ENCODE measurements at places on chromosomes 12 and 14. TPM values are rescaled to one million over a fixed set of nuclear protein-coding genes. Genes with fewer than 3 reads are reported as not detected.

Gene SMIM41
- total RNA-seq, result 0.88 TPM

Gene RASSF9
- not detected for total RNA-seq

Gene TAS2R30
- 5.1 TPM for total RNA-seq

Gene COQ6
- total RNA-seq, result 13.7 TPM

Gene ABCB9
- total RNA-seq, result 8.8 TPM

GRCh38 chr14:100404419-100404818 is 81.3 kb downstream of the SLC25A47 start:
- DNase-seq, result no peak

- DNase-seq, result no peak
Observed at GRCh38 chr12:75404231-75404630, 13.3 kb downstream of the GLIPR1L2 start.

- DNase-seq, result no peak
Observed at GRCh38 chr12:64946132-64946829, 121.8 kb downstream of the TBC1D30 start.

- DNase-seq, result no peak
Observed at GRCh38 chr12:109595321-109595902, 21.8 kb downstream of the MVK start.

GRCh38 chr12:94872671-94872970 is 130.9 kb downstream of the NDUFA12 start:
- no peak for DNase-seq

- DNase-seq, result no peak
Observed at GRCh38 chr12:120598674-120599463, 17.7 kb upstream of the POP5 start.

DNA sequence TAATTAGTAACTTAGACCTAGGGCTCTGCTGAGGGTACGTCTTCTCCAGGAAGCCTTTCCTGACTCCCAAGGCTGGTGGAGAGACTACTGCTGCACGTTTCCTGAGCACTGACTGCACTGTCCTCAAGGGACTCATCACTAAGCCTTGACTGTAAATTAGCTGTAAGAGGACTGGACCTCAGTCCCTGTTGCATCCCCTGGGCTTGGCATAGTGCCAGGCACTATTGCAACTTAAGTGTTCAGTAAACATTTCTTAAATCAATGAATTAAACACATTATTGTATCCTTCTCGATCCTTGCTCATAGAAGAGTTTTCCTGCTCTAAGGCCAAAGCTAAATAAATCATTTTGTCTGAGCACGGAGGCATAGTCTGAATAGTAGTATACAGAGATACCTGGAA is 31.9 kb upstream of the IFNG-AS1 start:
- peak; percentile 48 for DNase-seq

- no peak for DNase-seq
Observed at GRCh38 chr12:76426160-76426559, 77.9 kb upstream of the BBS10 start.

DNA sequence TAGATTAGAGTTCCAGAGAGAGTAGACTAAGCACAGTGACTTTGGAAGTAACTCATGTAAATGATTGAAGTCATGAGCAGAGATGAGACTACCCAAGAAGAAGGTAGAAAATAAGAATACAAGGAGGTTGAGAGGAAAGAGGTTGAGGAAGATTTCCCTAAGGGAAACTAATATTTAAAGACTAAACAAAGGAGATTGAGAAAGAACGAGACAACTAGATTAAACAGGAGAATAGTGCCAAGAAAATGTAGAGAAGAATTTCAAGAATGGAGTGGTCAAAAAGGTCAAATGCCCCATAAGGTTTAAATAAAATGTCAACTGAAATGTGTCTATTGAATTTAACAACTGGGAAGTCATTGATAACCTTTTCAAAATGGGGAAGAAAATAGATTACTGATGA is 59.0 kb downstream of the RPS29 start:
- DNase-seq, result no peak

GRCh38 chr14:58571769-58572472 is 65.8 kb upstream of the DACT1 start:
- DNase-seq, result no peak

DNA sequence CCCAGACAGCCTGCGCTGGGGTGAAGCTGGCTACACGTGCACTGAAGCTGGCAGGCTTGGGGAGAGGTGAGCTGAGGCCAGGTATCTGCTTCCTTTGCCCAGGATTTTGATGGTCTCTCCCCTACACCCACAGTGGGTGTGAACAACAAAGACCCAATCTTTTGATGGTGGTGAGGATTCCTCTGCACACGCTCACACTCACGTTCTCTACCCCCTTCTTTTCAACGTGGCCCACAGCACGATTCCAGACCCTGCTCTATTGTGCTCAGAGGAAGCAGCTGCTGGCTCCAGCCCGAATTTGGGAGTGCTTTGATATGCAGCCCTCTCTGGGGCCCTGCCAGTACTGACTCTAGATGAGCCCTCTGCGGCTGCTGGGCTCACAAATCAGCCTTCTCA is 4.9 kb downstream of the CD9 start:
- DNase-seq, result no peak

DNA sequence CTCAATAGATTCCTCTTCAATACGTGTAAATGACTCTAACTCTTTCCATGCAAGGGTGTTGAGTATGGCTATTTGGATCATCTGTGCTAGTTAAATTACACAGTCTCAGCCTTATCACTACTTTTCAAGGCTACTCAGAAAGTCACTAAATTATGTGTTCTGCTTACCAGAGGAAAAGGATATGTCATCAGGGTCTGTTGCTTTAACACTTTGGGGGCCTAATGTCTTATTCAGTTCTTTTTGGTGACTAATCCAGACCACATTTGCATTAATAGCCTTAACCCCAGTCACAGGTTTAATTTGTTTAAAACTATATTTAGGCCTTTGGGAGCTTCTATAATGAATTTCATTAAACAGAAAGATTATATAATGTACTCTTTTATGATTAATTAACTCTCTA is 649.3 kb downstream of the RPS29 start:
- no peak for DNase-seq

DNA sequence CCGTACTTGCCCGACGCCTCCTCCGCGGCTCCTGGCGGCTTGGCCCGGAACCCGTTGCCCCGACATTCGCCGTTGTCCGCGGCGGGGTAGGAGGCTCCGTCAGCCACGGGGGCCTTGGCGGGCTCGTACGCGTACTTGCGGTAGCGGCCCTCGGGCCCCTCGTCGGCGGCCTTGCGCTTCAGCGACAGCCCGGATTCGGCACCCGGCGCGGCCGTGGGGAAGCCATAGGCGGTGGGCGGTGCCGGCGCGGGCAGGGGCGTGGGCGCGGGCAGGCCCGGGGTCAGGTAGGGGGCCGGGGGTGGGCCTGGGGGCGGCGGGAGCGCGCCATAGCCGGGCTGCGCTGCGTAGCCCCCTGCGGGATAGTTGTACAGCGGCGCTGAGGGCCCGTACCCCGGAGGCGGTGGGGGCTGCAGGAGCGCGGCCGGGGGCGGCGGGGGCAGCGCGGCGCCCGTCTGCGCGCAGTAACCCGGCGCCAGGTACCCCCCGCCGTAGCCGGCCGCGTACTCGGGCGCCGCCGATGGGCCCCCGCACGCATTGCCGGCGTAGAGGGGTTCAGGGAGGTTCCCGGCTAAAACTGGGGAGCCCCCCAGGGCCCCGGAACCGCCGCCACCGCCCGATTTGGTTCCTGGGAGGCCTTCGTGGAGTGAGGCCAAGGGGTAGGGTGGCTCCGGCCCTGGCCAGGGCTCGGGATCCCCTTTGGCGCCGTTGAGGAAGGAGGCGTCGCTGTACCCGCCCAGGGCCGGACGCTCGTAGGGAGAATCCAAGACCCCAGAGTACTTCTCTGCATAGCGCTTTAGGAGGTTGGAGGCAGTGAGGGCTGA is 26.9 kb downstream of the FIGNL2 start:
- DNase-seq, result no peak

- DNase-seq, result peak; percentile 61
Observed at GRCh38 chr14:23379366-23380196, 2.7 kb downstream of the CMTM5 start.

- DNase-seq, result no peak
Observed at GRCh38 chr14:100256339-100256895, 17.5 kb downstream of the YY1 start.

DNA sequence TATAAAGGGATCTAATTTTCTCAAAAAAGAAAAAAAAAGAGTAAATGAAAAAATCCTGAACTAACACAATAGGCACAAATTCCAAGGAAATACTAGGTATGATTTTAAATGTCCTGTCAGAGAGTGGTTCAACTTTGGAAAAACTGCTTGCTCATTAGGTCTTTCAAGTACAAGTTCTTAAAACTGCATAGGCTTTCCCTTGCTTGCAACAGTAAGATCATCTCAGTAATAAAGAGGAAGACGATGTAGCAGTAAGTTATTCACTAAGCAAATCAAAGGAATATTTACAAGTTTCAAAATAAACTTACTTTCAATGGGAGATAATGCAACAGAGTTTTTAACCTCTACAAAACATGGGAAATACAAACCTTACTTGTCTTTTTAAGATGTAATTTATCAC is 21.6 kb downstream of the CORO1C start:
- DNase-seq, result no peak

GRCh38 chr14:58568322-58568721 is 69.4 kb upstream of the DACT1 start:
- DNase-seq, result no peak

GRCh38 chr14:44168566-44168965 is 338.5 kb downstream of the FSCB start:
- no peak for DNase-seq

DNA sequence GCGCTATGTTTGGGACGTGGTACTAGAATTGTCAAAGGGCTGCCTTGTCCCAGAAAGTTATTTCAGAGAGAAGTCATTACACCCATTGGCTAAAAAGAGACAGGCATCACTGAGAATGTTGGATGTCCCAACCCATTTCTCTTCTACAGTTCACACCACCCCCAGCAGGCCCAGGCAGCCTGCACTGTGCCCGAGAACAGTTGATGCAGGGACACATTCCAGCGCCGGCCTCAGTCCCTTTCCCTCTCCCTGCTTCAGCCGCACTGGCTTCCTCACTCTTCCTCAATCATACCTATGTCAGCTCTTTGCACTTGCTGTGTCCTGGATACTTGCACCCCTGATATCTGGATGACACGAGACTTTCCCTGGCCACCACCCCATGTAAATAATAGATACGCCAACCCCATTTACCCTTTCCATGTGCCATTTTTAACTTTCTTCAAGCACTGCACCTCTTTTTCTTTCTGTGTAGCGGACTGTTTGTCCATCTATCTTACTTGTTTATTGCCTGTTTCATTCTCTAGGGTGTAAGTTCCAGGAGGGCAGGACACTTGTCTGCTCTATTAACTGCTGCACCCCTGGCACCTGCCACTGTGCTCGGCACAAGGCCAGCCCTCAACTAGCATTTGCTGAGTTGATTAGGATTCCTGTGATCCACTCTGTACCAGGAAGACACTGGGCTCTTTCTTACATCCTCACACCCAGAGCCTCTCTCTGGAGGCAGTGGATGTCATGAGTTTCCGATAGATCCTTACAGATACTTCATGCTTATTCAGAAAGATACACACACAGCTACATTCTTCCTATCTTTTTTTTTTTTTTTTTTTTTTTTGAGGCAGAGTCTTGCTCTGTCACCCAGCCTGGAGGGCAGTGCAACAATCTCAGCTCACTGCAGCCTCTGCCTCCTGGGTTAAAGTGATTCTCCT is 76.6 kb upstream of the CEP83 start:
- DNase-seq, result no peak

DNA sequence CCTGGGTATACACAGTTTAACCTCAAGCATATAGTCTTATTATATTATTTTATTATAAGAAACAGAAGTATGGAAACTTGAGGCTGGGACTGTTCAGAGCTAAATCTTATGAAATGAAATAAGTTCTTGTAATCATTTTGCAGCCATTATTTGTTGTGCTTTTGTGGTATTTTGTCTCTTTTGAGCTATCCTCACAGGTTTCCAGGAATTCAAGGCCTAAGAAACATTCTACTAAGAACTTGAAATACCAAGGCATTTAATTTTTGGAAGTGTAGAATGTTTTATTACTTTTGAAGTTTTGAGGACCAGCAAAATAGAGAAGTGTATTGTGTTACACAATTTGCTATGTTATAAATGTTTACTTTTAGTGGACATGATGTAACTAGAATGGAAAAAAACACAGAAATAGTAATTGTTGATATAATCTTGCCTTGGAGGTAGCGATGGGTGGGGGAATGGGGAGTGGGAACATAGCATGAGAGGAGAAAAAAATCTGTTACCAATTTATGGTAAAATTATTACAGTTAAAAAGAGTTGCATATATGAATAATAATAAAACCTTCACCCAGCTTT is 81.7 kb downstream of the CRADD start:
- DNase-seq, result no peak

DNA sequence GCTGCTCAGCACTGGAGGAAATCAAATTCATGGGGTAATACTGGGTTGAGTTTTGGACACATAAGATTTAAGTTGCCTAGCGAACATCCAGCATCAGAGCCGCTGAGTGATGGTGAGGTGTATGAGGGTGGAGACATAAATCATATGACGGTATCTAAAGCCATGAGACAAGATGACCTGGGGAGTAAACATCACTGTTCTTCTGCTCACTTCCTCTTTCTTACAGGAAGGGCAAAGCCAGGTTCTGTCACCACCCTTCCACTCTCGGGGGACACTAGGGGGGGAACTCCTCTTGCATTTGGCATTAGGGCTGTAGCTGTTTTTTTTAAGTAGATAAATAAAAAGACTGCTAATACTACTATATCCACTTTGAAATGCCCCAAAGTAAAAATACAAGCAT is 24.0 kb downstream of the PRDM4 start:
- DNase-seq, result no peak

- DNase-seq, result no peak
Observed at GRCh38 chr12:33116284-33116683, 219.7 kb upstream of the PKP2 start.

- no peak for DNase-seq
Observed at GRCh38 chr14:38363217-38363616, 107.3 kb upstream of the CLEC14A start.

DNA sequence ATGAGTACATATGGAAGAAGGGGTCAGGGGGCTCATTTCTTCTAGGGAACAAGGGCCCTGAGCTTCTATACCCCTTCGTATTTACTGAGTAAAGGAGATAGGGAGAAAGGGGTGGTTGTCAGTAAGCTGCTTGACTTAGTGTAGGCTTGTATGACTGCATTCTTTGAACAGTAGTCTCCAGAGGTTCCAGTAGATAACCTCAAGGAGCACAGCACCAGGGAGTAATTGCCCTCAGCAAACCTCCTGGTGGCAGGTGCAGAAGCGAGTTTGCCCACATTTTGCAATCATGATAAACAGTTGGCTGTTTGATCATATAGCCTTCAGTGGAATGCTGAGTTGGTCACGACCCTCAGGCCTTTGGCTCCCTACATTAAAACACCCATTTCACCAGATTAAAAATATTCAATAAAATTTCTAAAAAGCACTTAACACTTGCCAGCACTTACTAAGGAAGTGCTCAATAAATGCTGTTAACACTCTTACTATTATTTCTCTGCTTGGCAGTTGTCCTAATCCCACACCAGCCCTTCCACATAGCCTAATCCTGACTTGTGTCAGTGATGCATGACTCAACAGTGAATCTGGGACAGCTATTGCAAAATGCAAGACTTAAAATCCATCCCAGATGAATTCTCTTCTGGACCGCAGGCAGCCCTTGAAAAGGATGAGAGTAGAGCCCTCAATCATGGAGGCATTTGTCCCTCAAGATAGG is 3.7 kb upstream of the DHRS4L2 start:
- no peak for DNase-seq

- DNase-seq, result no peak
Observed at GRCh38 chr14:57346741-57347140, 43.6 kb upstream of the NAA30 start.

GRCh38 chr12:115648463-115648862 is 629.0 kb downstream of the MED13L start:
- no peak for DNase-seq

Data from glutamatergic neuron (in vitro differentiated cells).